ENCODE measurements at places on chromosomes 16 and 17. TPM values are rescaled to one million over a fixed set of nuclear protein-coding genes. Genes with fewer than 3 reads are reported as not detected.

- H3K4me1 ChIP-seq, result no peaks in the 10 kb centered on the region
- no peak for DNase-seq
- H3K27ac ChIP-seq, result no peak overlapping the region
- H3K36me3 ChIP-seq, result no peaks in the 10 kb centered on the region
- no peaks in the 10 kb centered on the region for H3K27me3 ChIP-seq
Measured at GRCh38 chr17:59423137-59423724, 91.8 kb downstream of the YPEL2 start.

GRCh38 chr17:37614823-37615222 lies 5.6 kb upstream of the SYNRG start:
- H3K36me3 ChIP-seq, result peaks cover 40% of the 10 kb centered on the region
- H3K4me1 ChIP-seq, result 0 out of 2 replicates have a peak, but pooled peaks cover under 1% of the 10 kb centered on the region
- no peak overlapping the region for H3K27ac ChIP-seq
- H3K4me3 ChIP-seq, result no peak overlapping the region

- H3K27me3 ChIP-seq, result no peaks in the 10 kb centered on the region
- peaks cover 28% of the 10 kb centered on the region for H3K36me3 ChIP-seq
- no peak overlapping the region for H3K27ac ChIP-seq
- H3K4me1 ChIP-seq, result peaks cover 22% of the 10 kb centered on the region
- peak overlapping the region; percentile 98 for H3K4me3 ChIP-seq
Measured at GRCh38 chr17:40124279-40125141, 2.7 kb downstream of the MSL1 start.

DNA sequence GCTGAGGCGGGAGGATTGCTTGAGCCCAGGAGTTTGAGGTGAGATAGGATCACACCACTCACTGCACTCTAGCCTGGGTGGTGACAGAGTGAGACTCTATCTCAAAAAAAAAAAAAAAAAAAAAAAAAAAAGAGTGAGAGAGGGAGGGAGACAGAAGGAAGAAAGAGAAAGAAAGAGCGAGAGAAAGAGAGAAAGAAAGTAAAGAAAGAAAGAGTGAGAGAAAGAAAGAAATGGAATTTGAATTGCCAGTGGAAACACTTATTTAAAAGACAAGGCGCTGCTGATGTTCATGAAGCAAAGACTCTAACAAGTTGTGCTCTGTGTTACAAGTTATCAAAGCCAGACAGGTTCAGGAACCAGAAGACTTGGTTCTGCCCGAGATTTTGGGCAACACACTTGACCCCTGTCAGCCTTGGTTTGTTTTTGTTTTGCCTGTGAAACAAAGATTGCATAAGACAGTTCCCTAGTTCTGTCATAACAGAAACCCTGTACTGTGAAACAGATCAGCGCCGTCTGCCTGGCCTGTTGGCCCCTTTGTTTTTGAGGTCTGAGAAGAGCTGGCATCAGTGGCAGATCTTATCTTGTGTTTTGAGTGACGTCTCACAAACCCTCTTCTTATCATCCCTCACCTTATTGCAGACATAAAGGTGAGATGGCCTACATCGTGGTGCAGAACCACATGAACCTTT lies 55.4 kb upstream of the ENDOV start:
- H3K27ac ChIP-seq, result no peak overlapping the region
- no peaks in the 10 kb centered on the region for H3K27me3 ChIP-seq
- H3K36me3 ChIP-seq, result peaks cover 19% of the 10 kb centered on the region
- DNase-seq, result no peak
- H3K4me1 ChIP-seq, result no peaks in the 10 kb centered on the region
- H3K4me3 ChIP-seq, result no peak overlapping the region

GRCh38 chr17:2190014-2190413 lies 113.6 kb downstream of the SMG6 start:
- H3K27me3 ChIP-seq, result no peaks in the 10 kb centered on the region
- H3K4me1 ChIP-seq, result peaks cover 14% of the 10 kb centered on the region
- H3K4me3 ChIP-seq, result no peak overlapping the region

DNA sequence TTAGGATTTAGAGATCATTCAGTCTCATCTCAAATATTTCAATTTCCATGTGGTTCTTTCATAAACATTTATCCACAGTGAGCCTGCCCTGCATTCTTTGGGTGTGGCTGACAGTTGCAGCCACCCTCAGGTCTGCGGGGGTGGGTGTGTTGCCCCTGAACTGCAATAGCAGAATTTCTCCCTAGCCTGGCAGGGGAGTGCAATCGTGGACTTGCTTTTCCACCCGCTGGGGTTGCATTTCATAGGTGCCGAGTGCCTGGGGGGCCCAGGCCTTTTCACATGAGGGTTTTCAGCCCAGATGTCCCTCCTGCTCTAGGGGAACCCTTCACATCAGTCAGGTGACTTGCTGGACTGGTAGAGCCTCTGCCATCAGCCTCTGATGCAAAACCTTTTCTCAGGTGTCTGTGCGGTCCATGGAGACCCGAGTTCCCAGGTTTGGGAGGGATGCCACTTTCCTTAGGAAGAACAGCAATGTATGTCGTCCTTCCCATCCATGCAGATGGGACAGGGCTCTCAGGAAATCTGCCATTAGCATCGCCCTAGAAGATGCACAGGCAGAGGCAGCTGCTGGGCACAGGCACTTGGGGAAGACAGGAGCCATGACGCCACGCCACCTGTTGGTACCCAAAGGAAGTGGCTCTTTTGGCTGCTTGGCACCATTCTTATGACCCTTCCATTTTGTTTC lies 2.4 kb upstream of the USP36 start:
- no peak overlapping the region for H3K27ac ChIP-seq
- peaks cover 13% of the 10 kb centered on the region for H3K4me1 ChIP-seq
- peak; percentile 86 for DNase-seq
- H3K27me3 ChIP-seq, result no peaks in the 10 kb centered on the region

DNA sequence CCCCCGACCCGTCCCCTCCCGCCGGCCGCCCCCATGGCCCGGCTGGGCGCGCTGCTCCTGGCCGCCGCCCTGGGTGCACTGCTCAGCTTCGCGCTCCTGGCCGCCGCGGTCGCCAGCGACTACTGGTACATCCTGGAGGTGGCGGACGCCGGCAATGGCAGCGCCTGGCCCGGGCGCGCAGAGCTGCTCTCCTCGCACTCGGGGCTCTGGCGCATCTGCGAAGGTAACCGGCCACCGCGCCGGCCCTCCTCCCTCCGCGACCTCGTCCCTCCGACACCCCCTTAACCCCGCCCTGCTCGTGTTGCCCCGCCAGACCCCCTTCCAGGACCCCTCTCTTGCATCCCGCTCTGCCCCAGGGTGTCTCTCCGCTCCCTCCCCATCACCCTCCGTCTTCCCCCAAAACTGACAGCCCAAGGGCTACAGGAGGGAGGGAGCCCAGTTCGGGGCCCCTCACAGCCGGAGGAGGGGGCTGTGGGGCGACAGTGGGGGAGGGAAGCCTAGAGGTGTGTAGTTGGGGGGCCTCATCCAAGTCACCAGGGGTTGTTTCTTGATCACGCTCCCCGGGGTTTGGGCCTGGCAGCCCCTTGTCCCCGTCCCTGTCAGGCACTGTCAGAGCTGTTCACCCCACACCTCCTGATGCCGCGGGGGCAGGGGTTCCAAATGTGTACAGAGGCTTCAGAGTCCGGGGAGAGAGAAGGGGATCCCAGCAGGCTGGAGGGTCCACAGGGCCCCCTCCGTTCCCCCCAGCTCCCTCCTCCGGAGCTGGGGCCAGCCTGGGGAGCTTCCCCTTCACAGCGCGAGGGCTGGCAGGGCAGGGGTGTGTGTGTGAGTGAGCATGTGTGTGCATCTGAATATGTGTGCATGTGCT lies 794 bp downstream of the TMEM235 start:
- H3K36me3 ChIP-seq, result no peaks in the 10 kb centered on the region
- H3K27ac ChIP-seq, result no peak overlapping the region
- H3K27me3 ChIP-seq, result peaks cover 26% of the 10 kb centered on the region
- peak overlapping the region; percentile 76 for H3K4me3 ChIP-seq
- H3K4me1 ChIP-seq, result no peaks in the 10 kb centered on the region

GRCh38 chr16:80599466-80599865 lies 58.7 kb downstream of the DYNLRB2 start:
- H3K36me3 ChIP-seq, result no peaks in the 10 kb centered on the region
- no peak for DNase-seq
- no peaks in the 10 kb centered on the region for H3K4me1 ChIP-seq
- H3K27ac ChIP-seq, result no peak overlapping the region
- no peak overlapping the region for H3K4me3 ChIP-seq

- no peaks in the 10 kb centered on the region for H3K36me3 ChIP-seq
- H3K4me1 ChIP-seq, result peaks cover 14% of the 10 kb centered on the region
- H3K27me3 ChIP-seq, result no peaks in the 10 kb centered on the region
- no peak for DNase-seq
Measured at GRCh38 chr16:85208643-85209520, 96.6 kb upstream of the CIBAR2 start.

- peaks cover 7% of the 10 kb centered on the region for H3K4me1 ChIP-seq
- no peak for DNase-seq
- no peaks in the 10 kb centered on the region for H3K36me3 ChIP-seq
- H3K27ac ChIP-seq, result no peak overlapping the region
Measured at GRCh38 chr17:70295329-70295728, 126.0 kb downstream of the KCNJ2 start.

DNA sequence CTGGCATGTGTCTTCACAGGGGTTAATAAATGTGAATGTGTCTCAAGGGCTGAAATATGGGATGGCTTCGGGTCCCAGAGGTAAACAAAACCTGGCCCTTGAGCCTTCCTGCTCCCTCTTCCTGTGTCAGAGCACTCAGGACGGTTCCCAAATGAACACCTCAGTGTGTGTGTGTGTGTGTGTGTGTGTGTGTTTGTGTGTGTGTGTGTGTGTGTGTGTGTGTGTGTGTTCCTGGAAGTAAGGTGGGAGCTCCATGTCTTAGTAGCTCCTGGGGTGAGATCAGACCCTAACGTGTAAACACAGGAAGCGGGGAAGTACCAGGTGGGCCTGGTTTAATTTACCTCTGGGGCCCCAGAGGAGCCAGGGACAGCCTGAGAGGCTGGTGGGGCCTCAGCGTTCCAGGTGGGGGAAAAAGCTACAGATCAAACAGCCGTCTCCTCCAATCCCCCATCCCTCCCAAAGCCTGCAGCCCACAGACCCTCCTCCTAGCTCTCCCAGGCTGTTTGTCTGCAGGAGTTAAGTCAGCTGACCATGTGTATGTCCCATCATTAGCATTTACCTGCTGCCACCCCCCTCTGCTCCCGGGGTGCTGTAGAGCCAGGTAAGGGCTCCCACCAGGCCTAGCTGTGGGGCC lies 6.1 kb downstream of the KIF19 start:
- H3K4me1 ChIP-seq, result no peaks in the 10 kb centered on the region
- no peak for DNase-seq
- no peak overlapping the region for H3K4me3 ChIP-seq
- H3K27me3 ChIP-seq, result peaks cover 3% of the 10 kb centered on the region

- no peaks in the 10 kb centered on the region for H3K4me1 ChIP-seq
- H3K4me3 ChIP-seq, result no peak overlapping the region
- DNase-seq, result no peak
- H3K27me3 ChIP-seq, result peaks cover 80% of the 10 kb centered on the region
- no peak overlapping the region for H3K27ac ChIP-seq
- no peaks in the 10 kb centered on the region for H3K36me3 ChIP-seq
Measured at GRCh38 chr17:2048805-2049204, 6.1 kb upstream of the HIC1 start.

- H3K36me3 ChIP-seq, result no peaks in the 10 kb centered on the region
- DNase-seq, result no peak
- H3K4me3 ChIP-seq, result no peak overlapping the region
Measured at GRCh38 chr17:79749156-79749815, 18.5 kb downstream of the ENPP7 start.

DNA sequence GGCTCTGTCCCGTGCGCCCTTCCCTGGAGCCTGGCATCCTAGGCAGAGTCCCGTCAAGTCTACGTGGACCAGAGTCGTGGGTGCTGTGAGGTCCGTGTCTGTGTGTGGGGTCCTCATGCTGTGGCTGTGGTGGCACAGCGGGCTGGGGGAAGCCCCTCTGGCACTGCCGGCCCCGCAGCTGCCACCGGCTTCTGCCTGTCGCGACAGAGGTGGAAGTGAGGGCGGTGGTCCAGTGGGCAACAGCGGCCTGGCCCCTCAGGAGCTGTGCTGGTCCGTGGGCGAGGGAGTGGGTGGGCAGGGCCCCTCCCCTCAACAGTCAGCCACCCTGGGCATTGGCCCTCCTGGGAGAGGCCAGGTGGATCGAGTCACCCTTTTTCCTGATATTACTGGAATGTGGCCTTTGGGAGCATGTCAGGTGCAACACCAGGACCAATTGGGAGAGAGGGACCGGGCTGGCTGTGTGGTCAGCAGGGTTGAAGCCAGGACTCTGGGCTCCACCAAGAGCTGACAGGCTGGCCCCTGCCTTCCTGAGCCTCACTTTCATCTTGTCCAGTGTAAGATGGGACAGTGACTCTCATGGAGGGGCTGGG lies 11.9 kb downstream of the BAIAP2 start:
- H3K4me1 ChIP-seq, result no peaks in the 10 kb centered on the region
- H3K27me3 ChIP-seq, result no peaks in the 10 kb centered on the region
- no peaks in the 10 kb centered on the region for H3K36me3 ChIP-seq

GRCh38 chr17:70059649-70060048 lies 15.4 kb upstream of the KCNJ16 start:
- no peak overlapping the region for H3K27ac ChIP-seq
- H3K4me1 ChIP-seq, result peaks cover 9% of the 10 kb centered on the region
- H3K4me3 ChIP-seq, result no peak overlapping the region

GRCh38 chr17:74733365-74734122 lies 3.5 kb upstream of the RAB37 start:
- peaks cover 11% of the 10 kb centered on the region for H3K27me3 ChIP-seq
- H3K4me3 ChIP-seq, result no peak overlapping the region

DNA sequence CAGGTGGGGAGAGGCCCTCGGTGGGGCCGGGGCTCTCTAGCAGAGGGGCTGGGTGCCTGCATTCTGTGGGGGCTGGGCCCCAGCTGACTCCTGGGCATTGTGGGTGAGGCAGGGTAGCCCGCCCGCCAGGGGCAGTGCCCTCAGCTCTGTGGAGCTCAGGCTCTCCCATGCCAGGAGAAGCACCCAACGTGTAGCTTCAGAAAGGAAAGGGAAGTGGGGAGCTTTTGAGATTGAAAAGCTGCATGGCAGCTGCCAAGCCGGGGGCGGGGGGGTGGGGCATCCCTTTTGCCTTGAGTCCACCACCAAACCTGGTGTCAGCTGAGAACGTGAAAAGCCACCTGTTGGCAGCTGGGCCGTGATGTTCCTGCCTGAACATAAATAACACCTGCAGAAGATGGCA lies 192.1 kb upstream of the CIBAR2 start:
- H3K4me1 ChIP-seq, result peaks cover 25% of the 10 kb centered on the region
- no peaks in the 10 kb centered on the region for H3K27me3 ChIP-seq
- no peak overlapping the region for H3K27ac ChIP-seq
- no peak for DNase-seq
- H3K4me3 ChIP-seq, result no peak overlapping the region
- H3K36me3 ChIP-seq, result no peaks in the 10 kb centered on the region

GRCh38 chr17:46889992-46890564 lies 32.9 kb upstream of the GOSR2 start:
- peaks cover 8% of the 10 kb centered on the region for H3K4me1 ChIP-seq
- DNase-seq, result no peak
- no peaks in the 10 kb centered on the region for H3K36me3 ChIP-seq
- H3K4me3 ChIP-seq, result no peak overlapping the region
- H3K27me3 ChIP-seq, result no peaks in the 10 kb centered on the region

- H3K4me1 ChIP-seq, result peaks cover 13% of the 10 kb centered on the region
- no peak for DNase-seq
- peaks cover 3% of the 10 kb centered on the region for H3K36me3 ChIP-seq
Measured at GRCh38 chr17:77502626-77503292, 362.0 kb downstream of the SEC14L1 start.

The SLFN14 gene
- not detected for polyA plus RNA-seq

The AGRP gene
- not detected for polyA plus RNA-seq

The IRF8 gene
- polyA plus RNA-seq, result 1.3 TPM

The FBXW10 gene
- not detected for polyA plus RNA-seq

The KSR1 gene
- 8.5 TPM for polyA plus RNA-seq

The FOXF1 gene
- polyA plus RNA-seq, result 0.15 TPM

The KRTAP4-1 gene
- polyA plus RNA-seq, result not detected

The STH gene
- 0.55 TPM for polyA plus RNA-seq

The CMTM2 gene
- not detected for polyA plus RNA-seq

The FBXO39 gene
- not detected for polyA plus RNA-seq

The USB1 gene
- 79.6 TPM for polyA plus RNA-seq

The ATP2A3 gene
- polyA plus RNA-seq, result 8.2 TPM

The HAGHL gene
- 35.3 TPM for polyA plus RNA-seq
